ENCODE measurements at places on chromosomes 2 and 18.

DNA sequence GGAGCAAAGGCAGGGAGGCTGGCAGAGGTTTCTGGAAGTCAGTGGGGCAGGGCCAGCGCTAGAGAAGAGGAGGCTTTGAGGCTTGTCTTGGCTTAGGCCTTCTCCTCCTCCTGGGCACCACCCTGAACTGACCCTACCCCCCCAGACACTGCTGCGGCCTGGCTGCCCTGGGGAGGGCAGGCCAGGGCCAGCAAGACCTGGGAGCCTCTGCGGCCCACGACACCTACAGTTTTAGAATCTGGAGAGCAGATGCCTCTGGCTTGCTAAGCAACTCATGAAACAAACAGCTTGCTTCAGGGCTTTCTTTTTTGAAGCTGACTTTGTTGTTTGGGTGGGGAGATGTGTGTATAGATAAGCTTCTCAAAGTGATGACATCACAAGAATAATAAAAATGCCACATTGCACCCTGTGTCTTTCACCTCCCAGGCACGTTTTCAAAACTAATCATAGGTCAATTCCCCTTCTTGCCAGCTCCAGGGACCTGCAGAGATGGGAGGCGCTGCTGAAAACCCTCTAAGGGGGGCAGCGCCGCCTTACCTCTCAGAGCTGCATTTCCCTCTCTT, 46.2 kb upstream of the SMAD7 start:
- DNase-seq: peak; percentile 66

GRCh38 chr2:236051351-236051750, 116.8 kb downstream of the GBX2 start:
- DNase-seq: no peak

DNA sequence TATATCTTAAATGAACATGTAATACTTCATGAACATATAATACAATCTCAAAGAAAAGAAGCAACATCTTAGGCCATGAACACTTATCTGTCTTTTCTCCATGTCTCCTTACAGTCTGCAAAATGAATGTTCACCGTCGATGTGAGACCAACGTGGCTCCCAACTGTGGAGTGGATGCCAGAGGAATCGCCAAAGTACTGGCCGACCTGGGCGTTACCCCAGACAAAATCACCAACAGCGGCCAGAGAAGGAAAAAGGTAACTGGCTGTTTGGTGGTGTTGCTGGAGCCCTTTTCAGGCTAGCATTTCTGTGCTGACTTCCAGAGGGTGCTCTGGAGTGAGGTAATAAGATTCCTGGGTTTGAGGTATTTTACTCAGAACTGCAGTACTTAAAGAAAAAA, 295.9 kb upstream of the EPAS1 start:
- no peak for DNase-seq

DNA sequence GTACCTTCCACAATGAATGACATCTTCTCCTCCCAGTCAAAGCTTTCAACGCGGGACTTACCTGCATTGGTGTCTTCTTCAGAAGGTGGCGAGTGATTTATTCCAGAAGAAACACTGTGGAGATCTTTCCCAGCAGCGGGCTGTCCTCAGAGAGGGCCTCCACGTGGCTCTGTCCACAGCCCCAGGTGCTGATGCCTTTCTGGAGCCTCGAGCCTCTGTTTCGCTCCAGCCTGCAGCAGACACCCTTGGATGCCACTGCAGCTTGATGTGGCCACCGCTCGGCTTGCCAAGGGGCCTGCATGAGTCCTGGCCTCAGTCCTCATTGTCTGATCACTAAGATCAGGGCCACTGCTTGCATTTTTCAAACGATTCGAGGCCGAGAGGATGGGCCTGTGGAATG, 46.6 kb upstream of the GALR1 start:
- no peak for DNase-seq

- no peak for DNase-seq
These were observed 170.2 kb downstream of the ZNF385B start for GRCh38 chr2:179691235-179691634.

- DNase-seq: no peak
These were observed 131.4 kb downstream of the ZNF236 start for GRCh38 chr18:76953583-76954233.

DNA sequence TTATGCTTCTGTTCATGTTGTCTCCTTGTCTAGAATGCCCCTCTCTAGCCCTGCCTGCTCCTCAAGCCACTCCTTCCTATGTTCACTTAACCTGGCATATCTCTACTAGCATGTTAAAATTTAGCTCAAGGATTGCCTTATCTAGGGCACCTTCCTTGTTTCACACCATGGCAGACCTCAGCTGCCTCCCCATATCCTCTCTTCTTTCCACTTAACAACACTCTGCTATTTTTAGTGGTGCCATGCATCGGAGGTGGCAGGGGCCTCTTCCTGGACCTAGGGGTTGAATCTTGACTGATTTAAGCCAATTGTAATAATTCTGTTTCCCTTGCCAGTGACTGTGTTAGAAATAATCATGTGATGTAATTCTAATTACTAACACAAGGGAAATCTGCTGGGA, 36.9 kb upstream of the FAM98A start:
- no peak for DNase-seq

DNA sequence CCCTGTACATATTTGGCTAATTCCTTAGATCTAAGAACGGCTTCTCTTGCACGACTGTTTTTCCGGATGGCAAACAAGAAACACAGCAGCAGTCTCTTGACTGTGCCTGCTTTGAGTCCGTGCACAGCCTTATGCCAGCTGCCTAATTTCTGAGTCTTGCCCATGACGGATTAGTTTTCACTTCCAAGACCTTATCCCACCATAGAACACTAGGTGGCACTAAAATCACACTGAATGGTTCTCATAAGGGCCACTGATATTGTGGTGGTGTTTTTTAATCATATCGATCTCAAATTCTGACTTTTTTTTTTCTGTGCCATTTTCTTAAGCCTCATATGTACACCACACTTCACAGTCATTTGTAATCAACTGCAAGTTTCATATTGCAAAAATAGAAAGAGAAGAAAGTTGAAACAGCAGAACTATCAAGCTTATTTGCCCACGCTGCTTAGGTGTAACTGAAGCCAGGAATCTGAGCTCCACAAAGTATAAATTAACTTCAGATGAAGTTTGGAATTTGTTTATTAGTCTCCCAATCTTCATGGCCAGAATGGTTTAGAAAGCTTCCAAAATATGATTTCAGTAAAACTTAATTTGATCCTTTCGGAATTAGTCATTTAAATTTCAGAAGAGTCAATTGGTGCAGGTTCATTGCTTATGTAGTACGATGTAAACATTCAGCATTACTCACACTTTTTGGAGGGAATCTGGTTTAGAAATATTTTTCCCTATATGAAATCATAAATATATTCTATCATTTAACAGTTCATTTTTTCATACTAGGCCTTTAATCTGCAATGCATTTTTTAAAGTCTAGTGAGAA, 45.5 kb upstream of the SCN7A start:
- DNase-seq: no peak

DNA sequence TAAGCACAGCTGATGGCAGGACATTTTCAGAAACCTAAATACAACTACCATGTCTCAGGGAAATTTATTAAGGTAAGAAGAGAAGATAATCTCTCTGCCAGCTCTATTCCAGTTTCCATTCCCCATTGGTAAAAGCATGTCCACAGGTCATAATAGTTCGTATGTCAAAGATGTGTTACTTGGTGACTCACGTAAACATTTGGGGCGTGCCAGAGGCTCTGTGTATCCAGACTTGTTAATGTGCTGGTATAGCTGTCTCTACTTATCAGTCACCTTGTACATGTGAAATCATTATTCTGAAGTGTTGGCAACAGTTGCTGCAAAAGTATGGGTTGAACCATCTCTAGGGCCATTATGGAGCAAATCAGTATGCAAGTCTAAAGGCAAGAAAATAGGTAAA, 1345.1 kb downstream of the SUCLG1 start:
- DNase-seq: no peak
